ENCODE measurements at places on chromosomes 4 and X.

- DNase-seq = no peak
Observed at GRCh38 chr4:69909195-69909594, 21.7 kb upstream of the CSN1S1 start.

DNA sequence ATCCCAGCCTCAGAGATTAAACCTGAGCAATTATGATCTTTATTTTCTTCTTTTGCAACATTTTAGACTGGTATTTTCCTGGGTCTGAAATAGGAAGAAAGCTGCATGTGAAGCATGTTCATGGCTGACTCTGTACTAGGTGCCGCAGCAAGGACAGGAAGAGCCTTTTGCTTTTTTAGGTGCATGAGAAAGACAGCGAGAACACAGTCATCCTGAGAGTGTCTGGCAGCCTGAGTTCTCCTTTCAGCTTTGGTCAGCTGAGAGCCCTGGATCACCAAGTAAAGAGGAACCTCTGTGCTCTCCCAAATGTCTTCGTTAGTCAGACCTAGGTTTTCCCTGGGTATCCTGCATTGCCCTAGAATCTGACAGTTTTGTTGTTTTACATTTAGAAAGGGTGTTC lies 29.8 kb downstream of the FAM149A start:
- no peak for DNase-seq

DNA sequence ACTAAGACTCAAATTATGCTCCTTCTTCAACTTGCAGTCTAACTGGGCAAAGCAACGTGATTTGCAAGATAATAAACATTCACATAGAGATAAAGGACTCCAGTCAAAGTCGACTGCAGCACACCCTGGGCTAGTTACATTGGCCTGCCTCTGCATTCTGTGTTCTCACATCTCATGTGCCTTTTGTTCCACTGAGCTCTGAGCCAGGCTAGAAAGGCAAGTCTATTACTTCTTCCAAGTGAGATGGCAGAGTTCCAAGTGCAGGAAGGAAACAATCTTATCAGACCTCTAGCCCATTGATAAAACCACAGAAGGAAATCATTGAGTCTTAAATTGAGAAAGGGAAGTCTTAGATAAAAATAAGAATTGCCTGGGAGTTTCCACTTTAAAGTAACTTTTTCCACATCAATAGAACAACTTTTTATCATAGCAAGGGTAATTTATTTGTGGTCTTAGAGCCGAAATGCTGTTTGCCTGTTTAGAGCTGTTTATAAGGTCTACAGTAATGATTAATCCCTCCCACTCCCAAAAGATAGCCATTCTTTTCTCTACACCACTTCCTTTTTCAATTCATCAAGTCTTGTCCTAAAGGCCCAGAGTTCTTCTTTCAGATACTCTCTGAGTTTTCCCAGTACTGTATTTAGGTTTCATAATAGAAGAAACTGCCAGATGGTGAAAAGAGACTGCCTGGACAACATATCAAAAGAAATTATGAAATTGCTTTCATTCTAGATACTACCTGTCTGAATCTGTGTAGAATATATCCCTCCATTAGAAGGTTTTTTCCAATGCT lies 200.2 kb downstream of the GUCY2F start:
- no peak for DNase-seq

- no peak for DNase-seq
Observed at GRCh38 chr4:7978907-7979651, 39.4 kb upstream of the AFAP1 start.

- no peak for DNase-seq
Observed at GRCh38 chr4:119543187-119543586, 85.4 kb downstream of the PDE5A start.

GRCh38 chr4:129092631-129093190 lies 628 bp downstream of the SCLT1 start:
- DNase-seq = no peak

GRCh38 chr4:7224878-7225533 lies 32.7 kb downstream of the SORCS2 start:
- DNase-seq = no peak

- DNase-seq = no peak
Observed at GRCh38 chr4:79046016-79046592, 106.9 kb upstream of the PAQR3 start.

DNA sequence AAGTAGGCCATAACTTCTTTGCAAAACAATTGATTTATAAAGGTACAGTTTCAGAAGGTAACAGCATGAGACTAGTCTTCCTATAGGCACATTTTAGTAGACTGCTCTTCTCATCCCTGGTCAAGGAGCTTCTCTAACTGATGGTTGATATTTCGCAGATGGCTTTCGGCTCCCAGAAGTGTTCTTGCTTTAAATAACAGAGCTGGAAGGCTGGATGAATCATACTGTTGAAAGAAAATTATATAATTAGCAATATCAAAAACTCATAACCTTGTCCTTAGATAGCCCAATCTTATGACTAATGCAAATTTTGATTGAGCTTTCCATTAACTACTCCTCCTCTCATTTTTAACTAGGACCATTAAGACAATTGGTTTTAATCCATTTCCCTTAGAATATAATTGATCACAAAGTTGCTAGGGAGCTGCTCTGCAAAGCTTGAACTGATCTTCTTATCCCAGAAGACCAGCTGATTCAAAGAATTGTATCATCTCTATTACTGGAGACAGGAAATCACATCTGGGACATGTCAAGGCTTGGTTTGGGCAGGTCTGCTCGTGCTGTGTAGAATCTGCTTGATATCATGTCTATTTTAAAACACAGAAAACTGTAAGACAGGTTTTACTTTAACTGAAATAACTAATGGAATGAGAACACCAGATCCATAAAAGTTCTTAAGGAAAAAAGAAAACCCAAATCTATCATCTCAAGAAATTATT lies 38.6 kb downstream of the CENPU start:
- no peak for DNase-seq

- DNase-seq = no peak
Observed at GRCh38 chrX:80335062-80335830, 85.0 kb upstream of the TENT5D start.
